ENCODE measurements at places on chromosomes 13 and 19. TPM values are rescaled to one million over a fixed set of nuclear protein-coding genes. Genes with fewer than 3 reads are reported as not detected.

ACTMAP gene
- total RNA-seq, result 0.43 TPM

KLHL1 gene
- total RNA-seq, result not detected

DPF1 gene
- total RNA-seq, result 0.96 TPM

EXOC3L2 gene
- total RNA-seq, result 0.24 TPM

PALM gene
- total RNA-seq, result under 0.01 TPM

NAT14 gene
- 11.1 TPM for total RNA-seq

SELENOV gene
- total RNA-seq, result not detected

CDC42EP5 gene
- total RNA-seq, result 84.8 TPM

MADCAM1 gene
- total RNA-seq, result under 0.01 TPM

ZNF154 gene
- total RNA-seq, result 1.4 TPM

GNA15 gene
- total RNA-seq, result 207 TPM

PLVAP gene
- total RNA-seq, result not detected

FFAR1 gene
- total RNA-seq, result not detected

Measured in tracheal epithelial cell (primary cell).